PC-3 (cell line): ENCODE measurements at places on chromosomes 5 and 9.

- DNase-seq = no peak
Observed at GRCh38 chr9:78714576-78714975, 417.7 kb downstream of the PSAT1 start.

DNA sequence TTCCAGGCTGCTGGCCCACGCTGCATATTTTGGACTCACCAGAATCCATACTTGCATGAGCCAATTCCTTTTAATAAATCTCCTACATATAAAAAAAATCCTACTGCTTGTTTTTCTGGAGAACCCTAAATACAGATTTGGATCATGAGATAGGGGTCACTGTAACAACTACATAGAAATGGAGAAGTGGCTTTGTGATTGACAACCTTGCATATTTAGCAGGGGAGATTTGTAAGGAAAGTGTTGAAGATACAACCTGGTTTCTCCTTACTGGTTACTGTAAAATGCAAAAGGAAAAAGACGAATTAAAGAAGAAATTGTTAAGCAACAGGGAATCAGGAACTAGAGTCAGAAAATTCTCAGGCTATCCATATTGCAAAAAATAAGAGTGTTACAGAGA is 74.8 kb downstream of the HABP4 start:
- DNase-seq = no peak

- DNase-seq = no peak
Observed at GRCh38 chr5:75891020-75891419, 173.8 kb upstream of the POC5 start.

DNA sequence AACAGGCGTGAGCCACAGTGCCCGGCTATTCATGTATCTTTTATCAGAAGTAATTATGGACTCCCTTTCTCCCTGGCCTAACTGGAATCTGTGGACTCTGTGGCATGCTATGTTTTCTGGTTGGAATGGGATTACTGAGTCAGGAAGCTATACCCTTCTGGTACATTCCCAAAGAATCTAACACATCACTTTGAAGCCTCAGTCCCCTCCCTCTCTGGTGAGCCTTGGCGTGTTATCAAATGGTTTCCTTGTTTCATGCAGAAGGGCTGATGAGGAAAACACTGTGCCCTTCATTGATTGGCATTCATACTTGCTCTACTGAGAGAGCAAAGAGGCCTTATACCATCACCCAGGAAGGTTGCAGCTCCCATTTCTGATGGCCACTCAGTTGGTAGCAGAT is 22.9 kb downstream of the C5orf15 start:
- DNase-seq = no peak

DNA sequence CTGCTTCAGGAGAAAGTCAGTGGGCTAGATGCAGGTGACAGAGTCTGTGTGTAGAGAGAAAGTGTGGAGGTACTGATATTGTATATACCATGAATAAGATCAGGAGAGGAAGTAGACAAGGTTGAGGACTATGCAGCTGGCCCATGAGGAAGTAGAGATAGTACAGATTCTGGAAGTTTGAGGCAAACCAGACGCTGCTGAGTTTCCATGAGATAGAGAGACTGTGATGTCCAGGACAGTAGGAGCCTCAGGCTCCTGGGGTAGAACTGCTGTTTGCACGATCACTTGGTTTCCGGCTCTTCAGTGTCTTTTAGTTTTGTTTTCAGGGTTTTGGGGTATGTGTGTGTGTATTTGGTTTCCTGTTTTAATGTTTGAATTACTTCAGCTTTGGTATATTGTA is 13.6 kb downstream of the OTULINL start:
- no peak for DNase-seq

DNA sequence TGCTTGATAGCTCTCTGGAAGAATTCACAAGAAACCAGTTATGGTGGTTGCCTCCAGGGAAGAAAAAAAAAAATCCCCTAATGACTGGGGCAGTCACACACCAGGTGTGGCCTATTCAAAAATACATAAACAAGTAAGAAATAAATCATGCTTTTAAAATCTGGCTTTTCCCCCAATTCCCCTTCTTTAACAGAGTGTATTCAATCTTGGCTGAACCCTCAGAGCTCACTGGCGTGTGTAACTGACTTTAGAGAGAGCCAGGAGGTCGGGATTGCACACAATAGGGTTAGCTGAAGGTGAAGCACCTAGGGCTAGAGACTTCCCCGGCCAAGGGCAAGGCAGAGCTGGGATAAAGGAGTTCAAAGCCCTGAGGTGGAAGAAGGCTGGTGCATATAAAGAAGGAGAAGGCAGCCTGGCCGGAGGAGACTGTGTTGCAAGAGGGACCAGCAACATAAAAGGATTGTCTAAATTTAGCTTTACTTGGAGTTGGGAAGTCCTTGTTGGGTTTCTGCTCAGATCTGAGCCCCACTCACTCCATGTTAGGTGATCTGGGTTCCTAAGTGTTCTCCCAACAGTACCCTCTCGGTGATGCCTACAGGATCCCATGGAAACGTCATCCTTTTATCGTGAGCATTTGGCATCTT is 19.7 kb downstream of the FNBP1 start:
- DNase-seq = peak; percentile 85

- peak; percentile 90 for DNase-seq
Observed at GRCh38 chr5:93800988-93801811, 59.8 kb upstream of the POU5F2 start.

GRCh38 chr5:30099634-30100033 is 1093.9 kb upstream of the CDH6 start:
- peak; percentile 97 for DNase-seq

DNA sequence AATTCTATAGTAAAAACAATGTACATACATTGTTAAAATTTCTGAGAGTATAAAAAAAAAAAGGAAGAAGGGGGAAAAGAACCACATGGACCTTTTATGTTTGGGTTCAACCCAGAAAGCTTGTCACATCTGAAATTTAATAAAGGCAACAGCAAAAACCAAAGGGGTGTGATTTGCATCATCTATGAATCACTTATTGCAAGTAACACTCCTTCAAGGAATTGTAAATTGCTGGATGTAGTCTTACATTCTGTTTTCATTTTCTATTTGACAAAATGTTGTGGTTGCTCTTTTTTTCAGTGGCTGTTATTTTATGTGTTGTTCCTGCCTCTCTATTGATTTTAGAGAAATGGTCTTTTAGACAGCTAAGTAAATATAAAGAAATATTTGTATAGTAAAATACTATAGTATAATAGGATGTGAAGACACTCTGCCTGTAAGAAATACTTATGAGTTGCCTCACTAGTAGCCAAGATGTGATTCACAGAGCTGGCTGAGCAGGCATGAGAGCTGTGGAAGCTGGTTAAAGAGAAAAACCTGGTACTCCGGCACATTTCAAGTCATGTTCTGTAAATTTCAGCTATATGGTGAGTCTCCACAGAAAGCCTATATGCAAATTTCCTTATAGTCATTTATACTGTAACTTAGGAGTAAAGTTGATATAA is 131.1 kb upstream of the CNTLN start:
- peak; percentile 49 for DNase-seq
